ENCODE measurements at places on chromosomes 3 and 15.

DNA sequence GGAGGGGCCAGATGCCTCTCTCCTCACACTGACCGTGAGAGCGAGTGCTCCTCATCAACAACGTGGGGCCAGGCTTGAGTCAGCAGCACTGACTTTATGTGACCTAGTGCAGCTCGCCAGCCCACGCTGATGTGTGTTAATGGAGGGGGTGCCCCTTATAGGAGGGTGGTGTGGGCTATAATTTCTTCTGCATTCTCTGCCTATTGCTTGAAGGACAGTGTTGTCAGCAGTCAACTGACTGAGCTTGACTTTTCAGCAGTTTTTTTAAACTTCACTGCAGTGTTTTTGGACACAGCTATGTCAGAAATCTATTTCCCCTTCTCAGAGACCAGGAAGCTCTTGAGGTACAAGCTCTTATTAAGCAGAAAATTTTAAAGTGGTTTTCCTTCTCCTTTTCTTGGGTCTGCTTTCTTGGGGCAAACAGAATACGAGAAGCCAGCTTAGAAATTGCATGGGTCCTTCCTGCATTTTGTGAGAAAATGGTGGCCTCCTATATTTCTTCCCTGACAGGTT, 304.8 kb upstream of the CTDSPL start:
- DNase-seq: no peak

GRCh38 chr3:141642215-141642614, 95.9 kb upstream of the RNF7 start:
- no peak for DNase-seq

GRCh38 chr3:94413336-94414108, 350.7 kb downstream of the NSUN3 start:
- no peak for DNase-seq

GRCh38 chr15:88493844-88494243, 26.3 kb downstream of the MRPS11 start:
- DNase-seq: no peak

DNA sequence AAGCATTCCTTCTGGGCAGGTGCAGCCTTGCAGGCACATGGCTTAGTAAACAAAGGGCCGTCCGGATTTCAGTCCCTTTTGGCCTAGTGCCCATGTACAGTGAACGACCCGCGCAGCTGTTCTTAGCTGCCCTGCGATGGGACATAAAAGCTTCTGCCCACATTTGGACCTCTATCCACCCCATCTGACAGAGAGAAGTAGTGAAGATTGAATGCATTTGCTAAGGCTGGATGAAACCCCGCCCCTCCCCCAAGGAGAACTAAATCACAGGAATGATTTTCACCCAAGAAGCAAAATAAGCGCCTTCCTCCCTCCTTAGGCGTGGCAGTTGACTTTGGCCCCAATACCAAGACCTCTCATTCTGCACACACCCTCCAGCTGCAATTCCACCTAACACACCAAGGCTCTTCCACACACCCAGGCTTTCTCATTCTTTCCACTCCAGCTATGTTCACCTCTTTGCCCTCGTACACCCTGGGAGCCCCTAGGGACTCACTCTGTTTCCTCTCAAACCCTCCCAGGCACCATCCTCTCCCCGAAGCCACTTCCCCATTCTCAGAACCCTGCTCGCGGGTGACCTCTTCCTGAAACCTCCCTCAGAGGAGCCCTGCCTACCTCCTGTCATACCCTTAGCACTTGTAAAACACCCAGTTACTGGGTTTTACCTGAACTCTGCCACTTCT, 14.1 kb upstream of the HRH1 start:
- no peak for DNase-seq

DNA sequence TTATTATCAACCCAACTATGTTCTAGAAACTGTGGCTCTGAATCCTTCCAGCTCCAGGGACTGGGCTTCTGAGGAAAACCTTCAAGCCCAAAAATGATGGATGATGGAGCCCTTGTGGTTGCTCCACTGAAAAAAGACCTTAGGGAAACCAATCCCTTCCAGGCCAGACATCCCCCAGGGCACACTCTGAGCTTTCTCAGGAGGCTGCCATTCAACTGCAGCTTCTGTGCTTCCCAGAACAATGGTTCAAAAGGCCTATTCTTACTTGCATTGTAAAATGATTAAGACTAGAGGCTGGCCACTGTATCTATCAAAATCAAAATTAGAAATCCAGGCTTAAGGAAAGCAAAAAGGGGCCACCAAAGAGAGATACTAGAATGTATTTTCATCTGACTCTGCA, 27.3 kb downstream of the EID1 start:
- no peak for DNase-seq

DNA sequence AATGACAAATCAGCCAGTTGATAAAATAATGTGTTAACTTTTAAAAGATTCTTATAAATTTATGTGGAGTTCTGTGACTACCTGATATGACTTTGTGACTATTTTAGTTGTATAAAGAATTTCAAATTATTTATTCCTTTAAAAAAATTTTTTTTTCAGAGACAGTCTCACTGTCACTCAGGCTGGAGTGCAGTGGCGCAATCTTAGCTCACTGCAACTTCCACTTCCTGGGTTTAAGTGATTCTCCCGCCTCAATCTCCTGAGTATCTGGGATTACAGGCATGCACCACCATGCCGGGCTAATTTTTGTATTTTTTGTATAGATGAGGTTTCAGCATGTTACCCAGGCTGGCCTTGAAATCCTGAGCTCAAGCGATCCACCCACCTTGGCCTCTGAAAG, 48.5 kb downstream of the MBNL1 start:
- no peak for DNase-seq

GRCh38 chr15:100256970-100257650, 84.7 kb downstream of the ADAMTS17 start:
- no peak for DNase-seq

GRCh38 chr3:157157836-157158235, 2.1 kb downstream of the CCNL1 start:
- DNase-seq: no peak

GRCh38 chr3:19070325-19070724, 78.0 kb upstream of the KCNH8 start:
- no peak for DNase-seq

DNA sequence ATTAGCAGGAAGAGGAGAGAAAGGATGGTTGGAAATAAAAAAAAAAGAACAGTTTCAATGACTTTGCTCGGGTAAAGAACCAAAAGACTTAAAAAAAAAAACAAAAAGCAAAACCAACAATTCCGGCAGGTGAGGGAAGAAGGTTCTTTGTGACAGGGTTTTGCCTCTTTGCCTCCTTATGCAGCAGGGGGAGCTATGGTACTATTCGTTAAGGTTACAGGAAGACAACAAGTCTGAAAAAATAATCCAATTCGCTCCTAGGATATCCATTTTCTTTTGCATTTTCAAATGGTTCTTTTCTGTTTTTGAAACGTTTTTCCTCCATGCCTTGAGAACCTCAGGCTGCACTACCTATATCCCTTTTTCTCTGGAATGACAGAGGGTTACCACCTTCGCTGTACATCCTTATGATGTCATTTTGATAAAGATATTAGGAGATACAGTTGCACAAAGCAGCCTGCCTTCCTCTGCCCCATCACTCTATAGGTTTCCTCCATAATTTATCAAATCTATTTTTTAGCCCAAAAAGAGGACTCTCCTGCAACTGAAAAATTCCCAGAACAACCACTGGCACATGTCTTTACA, 55.0 kb downstream of the CFAP20DC start:
- DNase-seq: no peak

- no peak for DNase-seq
These were observed 52.0 kb upstream of the RAP2B start for GRCh38 chr3:153110041-153110440.

DNA sequence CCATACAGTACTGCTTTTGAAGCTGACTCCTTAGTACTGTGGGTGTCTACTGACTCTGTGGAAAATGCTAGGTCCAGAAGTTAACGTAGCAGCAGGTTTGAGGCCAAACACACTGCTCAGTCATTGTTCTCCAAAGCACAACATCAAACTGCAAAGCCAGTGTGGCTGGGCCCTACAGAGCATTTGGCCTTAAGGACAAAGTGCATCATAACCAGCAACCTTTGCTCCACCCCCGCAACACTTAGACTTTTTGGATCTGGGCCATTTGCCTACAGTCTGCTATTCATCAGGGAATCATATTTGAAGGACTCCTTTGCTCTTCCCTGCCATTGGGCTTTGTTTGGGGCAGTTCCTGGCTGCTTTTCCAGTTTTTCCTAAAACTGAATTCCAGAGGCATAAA, 43.1 kb upstream of the ARL6 start:
- no peak for DNase-seq

DNA sequence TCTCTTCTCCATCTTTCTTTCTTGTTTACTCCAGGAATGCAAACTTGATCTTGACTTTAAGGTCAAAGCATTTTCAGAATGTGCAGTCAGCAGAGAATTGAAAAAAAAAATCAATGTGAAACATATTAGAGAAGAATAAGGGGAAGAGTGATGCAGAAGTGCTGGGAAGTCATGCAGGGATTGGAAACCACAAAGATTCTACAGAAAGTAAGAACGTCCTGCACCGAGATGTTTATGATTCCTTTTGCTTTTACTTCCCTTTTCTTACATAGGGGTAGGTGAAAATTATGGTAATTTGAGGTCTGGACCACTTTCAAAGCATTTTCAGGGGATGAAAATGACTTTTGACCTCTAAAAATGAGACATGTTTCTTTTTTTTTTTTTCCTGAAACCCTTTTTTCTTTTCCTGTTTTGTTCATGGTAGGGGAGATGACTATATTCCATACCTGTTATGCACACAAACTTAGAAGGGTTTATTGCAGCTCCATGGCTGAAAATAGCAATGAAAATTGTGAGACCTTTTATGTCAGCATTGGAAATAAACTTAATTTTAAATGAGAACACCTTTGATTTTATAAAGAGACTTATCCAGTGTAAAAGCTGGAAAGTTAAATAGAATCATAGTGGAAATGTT, 623.5 kb upstream of the TBL1XR1 start:
- DNase-seq: no peak

DNA sequence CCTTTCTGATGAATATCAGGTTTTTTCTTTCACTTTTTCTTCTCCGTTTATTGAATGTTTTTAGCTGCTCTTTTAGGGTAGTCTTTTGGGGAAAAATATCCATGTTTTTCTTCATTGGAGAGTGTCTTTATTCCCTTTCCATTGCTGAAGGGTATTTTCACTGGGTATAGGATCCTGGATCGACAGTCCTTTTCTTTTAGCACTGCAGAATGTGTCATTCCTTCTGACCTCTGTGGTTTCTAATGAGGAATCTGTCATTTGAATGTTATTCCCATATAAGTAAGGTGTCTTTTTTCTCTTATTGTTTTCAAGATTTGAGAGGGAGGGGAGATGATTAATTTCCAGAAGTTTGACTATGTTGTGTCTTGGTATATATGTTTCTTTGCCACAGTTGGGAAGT, 96.8 kb downstream of the BBX start:
- no peak for DNase-seq

GRCh38 chr3:67362686-67363085, 291.7 kb downstream of the SUCLG2 start:
- DNase-seq: no peak

DNA sequence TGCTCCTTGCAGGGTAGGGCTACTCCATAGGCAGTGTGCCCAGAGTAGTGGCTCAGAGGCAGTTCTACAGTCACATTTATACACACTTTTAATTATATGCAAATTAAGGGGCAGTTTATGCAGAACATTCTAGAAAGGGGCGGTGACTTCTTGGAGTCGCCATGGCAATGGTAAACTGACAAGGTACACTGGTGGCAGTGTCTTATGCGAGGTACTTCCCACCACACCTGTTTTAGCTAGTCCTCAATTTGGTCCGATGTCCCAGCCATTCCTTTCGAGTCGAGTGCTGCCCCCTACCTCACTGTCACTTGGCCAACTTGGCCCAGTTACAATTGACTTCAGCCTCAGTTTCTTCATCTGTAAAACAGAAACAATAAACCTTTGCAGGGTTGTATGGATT, 3.8 kb upstream of the IRAK2 start:
- DNase-seq: no peak

DNA sequence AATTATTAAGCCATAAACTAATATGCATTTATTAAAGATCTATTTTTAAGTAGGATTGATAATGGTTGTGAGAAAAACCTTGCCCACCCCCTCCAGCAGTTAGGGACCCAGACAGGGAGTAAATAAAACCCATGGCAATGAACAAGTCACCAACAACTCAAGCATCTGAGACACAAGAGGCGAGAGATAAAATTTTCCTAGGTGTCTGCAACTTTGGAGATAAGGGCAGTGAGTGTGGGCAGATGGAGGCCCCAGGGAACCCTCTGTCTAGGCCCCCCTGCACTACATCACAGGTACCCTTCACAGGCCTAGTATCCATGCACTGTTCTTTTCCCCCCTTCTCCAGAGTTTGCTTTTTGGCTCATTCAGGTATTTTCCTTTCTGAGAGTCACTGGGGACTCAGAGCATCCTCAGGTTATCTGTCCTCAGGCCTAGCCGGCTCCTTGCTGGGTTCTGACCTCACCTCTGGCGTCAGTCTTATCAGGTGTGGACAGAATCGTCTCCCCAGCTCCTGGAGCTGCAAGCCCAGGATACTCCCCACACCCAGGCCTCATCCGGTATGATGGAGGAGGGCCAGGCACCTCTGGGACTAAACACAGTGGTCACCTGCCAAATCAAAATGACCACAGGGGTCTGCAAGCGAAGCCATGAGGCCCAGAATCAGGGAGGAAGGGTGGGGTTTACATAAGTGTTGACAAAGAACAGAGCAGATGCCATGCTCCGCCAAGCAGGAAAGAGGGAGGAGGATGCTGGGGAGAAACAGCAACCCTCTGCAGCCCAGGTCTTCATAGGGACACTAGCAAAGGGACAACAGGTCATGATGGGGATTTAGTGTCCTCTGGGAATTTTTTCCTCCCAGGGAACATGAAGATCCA, 50.4 kb downstream of the CCNL1 start:
- no peak for DNase-seq

GRCh38 chr3:194488055-194488742, 1.4 kb upstream of the ATP13A3 start:
- DNase-seq: no peak

DNA sequence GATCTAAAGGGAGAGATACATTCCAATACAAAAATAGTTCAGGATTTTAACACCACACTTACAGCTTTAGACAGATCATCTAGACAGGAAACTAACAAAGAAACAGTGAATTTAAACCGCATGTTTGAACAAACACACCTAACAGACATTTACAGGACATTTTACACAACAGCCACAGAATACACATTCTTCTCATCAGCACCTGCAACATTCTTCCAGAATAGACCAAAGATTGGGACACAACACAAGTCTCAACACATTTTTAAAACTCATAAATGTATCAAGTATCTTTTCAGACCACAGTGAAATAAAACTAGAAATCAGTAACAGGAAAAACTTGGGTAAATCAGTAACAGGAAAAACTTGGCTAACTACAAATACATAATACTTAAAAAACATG, 256.3 kb downstream of the MCTP2 start:
- no peak for DNase-seq
